Cortex of kidney (tissue), 1 donor: ENCODE measurements at places on chromosomes 12 and 14.

DNA sequence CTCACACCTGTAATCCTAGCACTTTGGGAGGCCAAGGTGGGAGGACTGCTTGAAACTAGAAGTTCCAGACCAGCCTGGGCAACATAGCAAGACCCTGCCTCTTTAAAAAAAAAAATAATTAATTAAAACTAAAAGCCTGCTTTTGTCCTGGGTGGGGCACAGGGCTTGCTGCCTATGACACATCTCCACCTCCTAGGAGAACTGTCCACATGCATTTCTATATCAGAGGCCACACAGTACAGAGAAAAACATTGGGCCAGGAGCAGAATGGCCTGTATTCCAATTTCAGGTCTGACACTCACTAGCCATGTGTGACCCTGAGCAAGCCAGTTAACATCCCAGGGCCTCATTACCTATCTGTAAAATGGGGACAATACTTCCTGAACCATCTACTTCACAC lies 31.9 kb downstream of the CCDC88C start:
- DNase-seq = no peak

DNA sequence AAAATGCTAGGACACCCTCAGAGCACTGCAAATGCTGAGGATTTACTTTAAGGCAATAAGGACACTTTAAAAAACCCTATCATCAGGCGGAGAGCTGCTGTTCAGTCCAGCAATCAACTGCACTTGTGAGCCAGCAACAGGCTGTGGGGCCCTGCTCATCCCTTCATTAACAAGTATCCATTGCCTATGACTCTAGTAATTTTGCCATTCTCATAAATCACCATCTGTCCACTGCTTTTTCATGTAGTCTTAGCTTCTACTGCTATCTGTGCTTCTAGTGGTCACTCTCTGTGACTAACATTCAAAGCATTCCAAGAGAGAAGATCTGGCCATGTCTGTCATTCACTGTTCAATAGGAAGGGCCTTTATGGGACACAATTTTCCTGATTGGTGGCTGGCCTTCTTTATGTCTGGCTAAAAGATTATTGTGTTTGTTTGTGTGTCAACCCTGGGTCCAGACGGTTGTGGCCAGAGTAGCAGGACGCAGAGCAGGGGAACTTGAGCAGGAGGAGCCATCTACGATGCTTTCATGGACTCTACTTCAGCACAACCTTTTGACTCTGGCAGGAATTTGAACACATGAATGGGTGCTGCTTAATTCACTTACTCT lies 3.6 kb upstream of the KRAS start:
- no peak for DNase-seq

- DNase-seq = no peak
Observed at GRCh38 chr14:89794096-89794495, 160.4 kb downstream of the EFCAB11 start.

- DNase-seq = no peak
Observed at GRCh38 chr14:61296719-61297502, 15.8 kb upstream of the TMEM30B start.

- no peak for DNase-seq
Observed at GRCh38 chr12:124780752-124781685, 82.6 kb downstream of the SCARB1 start.

- DNase-seq = no peak
Observed at GRCh38 chr14:21026988-21027315, 2.1 kb upstream of the NDRG2 start.

GRCh38 chr12:89707703-89708564 lies 704 bp downstream of the ATP2B1 start:
- no peak for DNase-seq

DNA sequence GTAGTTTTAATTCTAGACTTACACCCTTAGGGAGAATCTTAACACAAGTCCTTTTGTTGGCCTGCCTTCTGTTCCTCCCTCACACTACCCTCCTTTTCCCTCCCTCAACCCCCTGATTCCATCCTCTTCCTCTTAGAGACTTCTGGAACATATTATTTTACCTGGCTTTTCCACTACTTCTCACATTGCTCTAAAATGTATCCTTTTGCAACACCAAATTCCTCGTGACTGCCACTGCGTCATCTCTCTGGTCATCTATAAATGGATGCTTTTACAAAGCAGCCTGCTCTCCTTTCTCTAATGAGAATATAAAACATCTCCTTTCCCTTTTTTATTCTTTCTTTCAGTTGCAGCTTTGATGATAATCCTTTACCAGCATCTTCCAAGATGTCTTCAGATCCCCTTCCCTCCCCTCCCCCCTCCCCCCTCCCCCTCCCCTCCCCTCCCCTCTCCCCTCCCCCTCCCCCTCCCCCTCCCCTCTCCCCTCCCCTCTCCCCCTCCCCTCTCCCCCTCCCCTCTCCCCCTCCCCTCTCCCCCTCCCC lies 93.6 kb downstream of the DIP2B start:
- no peak for DNase-seq

DNA sequence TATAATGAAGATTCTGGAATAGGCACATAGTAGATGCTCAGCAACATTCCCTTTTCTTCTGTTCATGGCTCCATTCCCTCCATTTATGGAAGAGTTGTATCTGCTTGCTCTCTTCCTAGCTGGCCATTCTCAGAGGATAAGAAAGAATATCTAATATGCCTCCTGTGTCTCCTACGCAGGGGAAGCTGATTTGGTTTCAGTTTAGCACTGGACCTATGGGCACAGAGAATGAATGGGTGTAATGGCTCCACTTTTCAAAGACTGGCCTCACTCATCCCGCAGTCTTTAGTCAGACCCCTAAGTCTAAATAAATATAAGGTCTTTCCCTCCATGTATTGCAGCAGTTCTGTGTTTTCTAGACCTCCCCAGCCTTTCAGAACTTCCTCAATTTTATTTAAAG lies 2.0 kb downstream of the PKP2 start:
- no peak for DNase-seq

DNA sequence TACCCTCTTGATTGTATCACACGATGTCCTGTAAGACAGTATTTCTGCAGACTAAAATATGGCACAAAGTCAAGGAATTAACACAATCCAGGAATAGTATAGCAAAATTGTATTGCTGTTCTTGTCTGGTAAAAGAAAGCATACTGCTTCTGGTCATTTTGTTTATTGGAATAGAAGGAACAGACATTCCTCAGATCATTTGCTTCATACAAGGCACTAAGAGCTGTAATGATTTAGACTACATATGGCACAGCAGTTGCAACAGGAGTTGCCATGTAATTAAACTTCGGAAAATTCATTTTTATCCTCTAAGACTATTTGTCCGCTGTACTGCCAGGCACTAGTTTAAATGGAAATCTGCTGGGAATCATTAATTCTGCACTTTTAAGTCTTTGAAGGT lies 7.6 kb upstream of the KERA start:
- no peak for DNase-seq

DNA sequence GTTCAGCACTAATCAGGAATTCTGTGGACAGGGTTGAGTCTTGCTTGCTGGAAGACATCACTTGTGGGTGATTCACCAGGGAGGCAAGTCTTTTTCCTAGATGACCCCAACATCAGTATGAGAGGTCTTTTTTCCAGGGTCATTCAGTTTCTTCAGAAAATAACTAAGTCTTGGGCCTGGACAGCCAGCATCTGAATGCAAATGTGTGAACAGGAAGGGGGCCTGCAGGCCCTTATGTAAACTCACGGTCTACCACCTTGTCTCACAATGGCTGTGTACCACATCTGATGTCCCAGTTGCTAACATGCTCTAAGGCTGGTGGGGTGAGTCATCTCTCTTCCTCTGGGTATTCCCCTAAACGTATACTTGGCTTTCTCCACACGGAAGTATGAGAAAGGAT lies 79.2 kb downstream of the HECTD4 start:
- no peak for DNase-seq

GRCh38 chr14:93041830-93042229 lies 73.9 kb downstream of the ITPK1 start:
- DNase-seq = no peak

GRCh38 chr12:70830221-70831061 lies 90.1 kb downstream of the PTPRR start:
- DNase-seq = no peak
